ENCODE measurements at places on chromosomes 2 and 18.
A peak's percentile ranks its signal among the peaks of the same experiment; 100 is the strongest.

- no peak for DNase-seq
Measured at GRCh38 chr2:97765933-97766332, 52.6 kb downstream of the ZAP70 start.

- DNase-seq = peak; percentile 29
Measured at GRCh38 chr2:235747786-235748091, 253.9 kb downstream of the AGAP1 start.

GRCh38 chr2:142306131-142306530, 175.3 kb upstream of the LRP1B start:
- DNase-seq = no peak

DNA sequence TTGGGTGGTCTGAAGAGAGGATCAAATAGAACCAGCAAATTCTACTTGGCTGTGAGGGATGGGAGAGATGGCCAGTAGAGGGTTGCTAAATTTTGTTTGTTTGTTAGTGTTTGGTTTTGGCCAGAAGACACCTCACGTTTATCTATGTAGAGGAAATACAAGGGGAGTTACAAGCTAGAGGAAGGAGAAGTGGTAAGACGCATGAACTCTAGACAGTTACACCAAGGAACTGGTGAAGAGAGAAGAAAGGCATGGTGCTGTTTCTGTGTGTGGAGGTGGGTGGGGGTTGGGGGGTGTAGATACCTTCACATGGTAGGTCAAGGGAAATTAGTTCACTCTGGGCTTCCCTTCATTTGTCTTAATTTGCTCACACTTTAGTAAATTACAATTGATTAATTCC, 25.6 kb downstream of the RASGRP3 start:
- DNase-seq = no peak

DNA sequence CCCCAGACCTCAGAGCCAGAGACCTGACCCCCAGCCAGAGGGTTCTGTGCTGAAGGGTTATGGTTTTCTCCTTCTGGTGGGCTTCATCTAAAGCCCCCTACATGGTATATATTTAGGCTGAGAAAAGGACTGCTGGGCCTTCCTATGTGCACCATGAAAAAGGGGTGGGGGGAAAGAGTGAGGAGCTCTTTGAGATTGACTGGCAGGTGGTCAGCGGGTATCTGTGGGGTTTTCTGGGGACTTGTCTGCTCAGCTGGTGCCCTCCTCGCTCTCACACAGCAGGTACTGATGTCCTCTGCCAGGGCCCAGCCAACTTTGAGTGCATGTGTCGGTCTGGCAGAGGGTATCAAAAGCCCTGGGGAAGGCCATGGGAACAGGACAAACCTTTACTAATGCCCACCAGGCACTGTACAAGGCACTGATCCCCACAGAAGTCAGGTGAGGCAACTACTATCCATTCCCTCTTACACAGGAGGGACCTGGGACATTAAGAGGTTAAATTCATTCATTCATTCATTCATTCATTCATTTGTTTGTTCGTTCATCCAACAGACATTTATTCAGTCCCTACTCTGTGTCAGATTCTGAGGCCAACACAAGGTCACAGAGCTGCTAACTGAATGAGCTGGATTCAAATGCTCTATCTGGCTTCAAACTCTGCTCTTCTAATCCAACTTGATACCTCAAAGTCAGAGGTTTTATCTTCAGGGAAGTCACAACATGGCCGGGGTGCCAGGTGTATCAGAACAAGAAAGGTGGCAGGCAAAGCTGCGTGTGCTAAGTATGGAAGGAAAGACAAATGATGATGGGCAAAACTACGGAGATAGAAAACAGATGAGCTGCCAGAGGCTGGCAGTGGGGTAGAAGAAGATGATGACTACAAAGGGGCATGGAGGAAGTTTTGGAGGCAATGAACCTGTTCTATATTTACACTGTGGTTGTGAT, 44.6 kb downstream of the REEP1 start:
- DNase-seq = no peak

DNA sequence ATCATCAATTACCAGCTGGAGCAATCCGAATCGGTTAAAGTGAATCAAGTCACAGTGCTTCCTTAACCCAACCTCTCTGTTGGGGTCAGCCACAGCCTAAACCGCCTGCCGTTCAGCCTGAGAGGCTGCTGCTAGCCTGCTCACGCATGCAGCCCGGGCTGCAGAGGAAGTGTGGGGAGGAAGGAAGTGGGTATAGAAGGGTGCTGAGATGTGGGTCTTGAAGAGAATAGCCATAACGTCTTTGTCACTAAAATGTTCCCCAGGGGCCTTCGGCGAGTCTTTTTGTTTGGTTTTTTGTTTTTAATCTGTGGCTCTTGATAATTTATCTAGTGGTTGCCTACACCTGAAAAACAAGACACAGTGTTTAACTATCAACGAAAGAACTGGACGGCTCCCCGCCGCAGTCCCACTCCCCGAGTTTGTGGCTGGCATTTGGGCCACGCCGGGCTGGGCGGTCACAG, 496 bp upstream of the ITGA4 start:
- DNase-seq = no peak

DNA sequence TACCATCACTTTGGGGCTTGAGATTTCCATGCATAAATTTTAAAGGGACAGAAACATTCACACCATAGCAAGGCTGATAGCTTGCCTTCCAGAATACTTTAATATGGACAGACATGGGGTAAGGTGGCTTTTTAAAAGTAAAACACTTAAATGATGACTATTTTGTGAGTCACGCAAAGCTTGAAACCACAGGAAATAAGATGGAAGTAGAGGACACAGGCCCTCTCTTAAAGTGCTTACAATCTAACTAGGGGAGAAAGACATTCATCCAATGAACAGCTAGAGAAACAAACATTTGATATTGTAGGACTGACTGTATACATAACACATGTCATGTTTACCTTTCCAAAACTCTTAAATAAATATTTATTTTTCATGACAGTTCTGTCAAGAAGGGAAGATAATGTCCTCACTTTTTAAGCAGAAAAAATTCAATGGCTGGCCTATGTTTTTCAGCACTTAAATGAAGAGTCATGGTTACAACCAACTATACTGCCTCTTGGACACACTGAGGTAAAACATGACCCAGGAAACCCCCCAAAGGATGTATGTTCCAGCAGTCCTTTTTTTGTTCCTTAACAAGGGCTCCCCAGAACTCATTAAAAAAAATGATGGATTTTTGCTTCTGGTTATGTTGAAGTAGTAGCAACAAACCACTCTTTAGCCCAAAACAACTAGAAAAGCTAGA, 120.0 kb upstream of the RBMS1 start:
- DNase-seq = no peak

DNA sequence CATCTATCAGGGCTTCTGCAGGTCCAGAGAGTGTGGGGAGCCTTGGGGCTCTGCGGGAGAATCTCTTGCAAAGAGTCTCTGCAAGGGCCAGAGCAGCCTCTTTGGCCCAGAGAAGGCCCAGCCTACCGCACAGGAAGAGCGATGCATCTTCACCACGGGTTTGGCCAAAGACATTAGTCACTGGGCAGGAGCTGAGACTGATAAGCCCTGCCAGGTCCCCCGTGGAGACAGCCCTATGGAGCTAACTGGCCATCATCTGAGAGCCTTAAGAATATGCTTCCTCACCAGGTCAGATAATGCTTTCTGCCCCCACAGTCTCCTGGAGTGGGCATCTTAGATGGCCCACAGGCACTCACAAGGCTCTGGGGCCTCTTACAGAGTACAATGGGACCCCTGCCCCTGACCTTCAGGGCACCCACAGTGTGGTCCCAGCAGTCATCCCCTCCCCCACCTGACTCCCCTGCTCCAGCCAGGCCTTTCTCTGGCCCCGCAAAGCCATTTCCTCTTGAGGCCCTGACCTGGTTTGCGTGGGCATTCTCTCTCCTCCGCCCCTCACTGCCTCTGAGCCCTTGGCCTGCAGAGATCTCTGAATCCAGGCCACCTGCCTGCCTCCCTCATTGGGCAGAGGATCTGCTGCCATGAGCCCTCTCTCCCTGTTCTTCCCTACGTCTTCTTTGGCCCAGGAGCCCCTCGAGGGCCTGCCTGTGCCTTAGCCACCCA, 31.9 kb upstream of the MAPRE3 start:
- no peak for DNase-seq

DNA sequence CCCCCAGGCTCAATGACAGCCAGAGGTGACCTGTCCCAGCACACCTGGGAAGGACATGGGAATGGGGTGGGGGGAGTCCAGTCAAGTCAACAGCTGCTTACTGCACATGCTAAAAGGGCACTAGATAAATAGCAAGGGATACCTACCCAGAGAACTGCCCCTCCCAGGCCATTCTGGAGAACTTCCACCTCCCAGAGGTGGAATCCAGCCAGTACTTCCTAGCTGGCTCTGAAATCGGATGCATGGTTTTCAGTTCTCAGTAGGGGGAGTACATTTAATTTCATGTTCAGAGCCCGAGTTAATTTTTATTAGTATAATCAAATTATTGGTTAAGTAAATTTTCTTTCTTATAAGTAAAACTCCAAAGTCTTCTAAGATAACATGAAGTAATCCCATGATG, 28.9 kb upstream of the ITGA6 start:
- DNase-seq = no peak

GRCh38 chr2:221810245-221810644, 238.1 kb upstream of the EPHA4 start:
- DNase-seq = no peak

DNA sequence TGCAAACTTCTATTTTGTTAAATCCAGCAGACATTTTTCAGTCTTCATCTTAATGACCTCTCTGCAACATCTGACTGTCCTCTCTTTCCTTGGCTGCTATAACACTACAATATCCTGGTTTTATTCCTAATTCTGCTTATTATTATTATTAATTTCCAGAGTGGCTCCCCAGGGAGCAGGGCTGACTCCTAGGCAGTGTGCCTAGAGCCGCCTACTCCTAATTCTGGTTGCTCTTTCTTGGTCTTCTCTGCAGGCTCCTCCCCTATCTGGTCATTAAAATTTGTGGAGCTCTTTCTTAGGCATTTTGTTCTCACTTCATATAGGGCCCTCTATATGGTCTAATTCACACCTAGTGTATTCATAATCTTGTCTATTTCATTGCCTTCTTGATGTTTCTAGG, 10.8 kb downstream of the LOXL3 start:
- no peak for DNase-seq

DNA sequence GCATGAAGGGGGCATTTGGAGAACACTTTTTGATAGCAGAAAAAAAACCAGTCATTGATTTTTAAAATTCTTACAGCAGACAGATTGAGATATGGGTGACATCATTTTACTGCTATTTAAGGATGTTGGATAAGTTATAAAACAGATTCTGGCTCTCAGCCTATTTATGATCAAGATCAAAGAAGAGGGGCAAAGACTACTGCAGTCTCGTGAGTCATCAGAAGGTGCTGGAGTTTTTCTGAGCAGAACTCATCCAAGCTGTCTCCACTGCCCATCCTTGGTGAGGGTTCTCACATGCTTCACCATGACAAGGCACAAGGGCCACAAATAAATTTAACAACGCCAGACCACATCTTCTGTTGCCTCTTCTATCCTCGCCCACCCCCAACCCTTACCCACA, 58.8 kb downstream of the ST6GAL2 start:
- no peak for DNase-seq

DNA sequence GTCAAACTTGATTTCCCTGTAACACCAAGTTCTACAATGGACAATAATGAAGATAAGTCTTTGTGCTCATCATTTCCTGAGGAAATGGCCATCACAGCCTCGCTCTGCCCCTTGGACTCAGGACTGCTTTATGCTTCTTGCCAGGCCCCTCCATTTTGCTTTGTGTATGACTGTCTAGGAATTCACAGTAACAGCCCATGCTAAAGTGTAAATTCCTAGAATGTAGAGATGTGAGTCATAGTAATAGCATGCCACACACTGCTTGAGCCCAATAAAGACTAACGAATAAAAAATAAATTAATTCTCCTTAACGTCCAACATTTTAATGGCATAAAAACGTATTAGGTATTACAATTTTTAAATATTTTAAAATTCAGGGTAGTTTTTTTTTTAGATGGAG, 226.5 kb downstream of the PID1 start:
- no peak for DNase-seq

DNA sequence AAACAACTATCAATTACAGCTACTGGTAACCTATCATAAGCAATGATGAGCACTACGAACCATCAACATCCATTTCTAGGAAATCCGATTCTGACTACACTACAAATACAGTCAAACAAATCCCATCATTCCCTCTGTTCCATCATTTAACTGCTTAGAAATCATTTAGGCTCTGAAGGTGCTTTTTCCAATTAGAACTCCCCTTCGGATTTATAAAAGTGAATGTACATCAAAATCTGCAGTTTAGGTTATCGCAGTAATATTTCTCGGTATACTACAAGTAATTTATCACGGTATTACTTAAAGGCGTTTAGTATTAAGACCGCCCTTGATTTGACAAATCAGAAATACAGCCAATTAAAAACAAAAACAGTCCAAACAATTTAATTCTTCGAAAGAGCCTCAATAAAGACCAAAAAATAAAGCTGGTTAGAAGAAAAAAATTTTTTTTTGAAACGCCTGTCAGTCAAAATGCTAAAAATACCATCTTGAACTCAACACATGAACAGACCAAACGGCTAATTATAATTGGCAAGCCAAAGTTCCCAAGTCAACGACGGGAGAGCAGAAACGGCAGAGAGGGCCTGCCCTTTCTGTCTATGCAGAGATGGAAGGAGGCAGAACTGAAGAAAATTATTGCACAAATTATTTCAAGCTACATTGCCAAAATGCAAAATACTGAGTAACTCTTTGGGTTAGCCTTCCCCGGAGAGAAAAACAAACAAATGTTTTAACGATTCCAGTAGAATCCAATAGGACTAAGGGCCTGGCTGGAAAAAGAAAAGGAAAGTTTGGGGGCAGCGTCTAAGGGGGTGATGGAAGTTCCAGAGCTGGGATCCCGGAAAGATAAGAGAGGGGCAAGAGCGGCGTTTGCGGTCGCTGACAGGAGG, 1.2 kb downstream of the VPS54 start:
- peak; percentile 26 for DNase-seq

DNA sequence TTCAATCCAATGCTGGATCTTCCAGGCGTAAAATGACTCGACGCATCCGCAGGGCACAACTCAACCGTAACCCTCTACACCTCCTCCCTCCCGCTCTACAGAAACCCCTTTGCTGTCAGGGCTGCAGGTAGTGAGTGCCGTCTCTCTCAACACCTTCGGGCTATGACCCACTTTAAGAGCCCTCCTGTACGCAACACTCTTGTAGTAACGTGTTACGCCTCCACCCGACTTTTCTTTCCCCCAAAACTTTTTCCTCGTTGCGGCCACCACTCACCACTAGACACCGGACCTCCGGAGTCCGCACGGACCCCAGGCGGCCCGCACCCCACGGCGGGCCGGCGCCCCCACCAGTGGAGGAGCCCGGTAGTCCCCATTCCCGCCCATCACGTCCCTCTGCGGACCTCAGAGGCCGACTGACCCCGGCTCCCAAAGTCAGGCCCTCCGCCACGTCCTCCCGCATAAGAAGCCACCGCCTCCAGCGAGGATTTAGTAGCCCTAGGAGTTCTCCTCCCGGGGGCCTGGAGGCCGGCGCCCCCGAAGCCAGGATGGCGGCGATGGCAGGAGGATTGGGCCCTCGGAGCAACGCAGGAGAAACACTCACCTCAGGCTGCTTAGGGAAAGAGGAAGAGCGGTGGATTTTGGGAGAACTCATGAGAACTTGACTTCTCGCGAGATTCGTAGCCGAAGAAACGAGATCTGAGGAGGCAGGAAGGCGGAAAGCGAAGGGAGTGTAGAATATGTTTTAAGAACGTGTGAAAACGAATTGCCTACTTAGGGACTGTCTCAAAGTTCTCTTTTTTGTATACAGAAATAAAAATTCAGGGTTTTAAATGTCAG, 5.0 kb upstream of the C18orf32 start:
- DNase-seq = peak; percentile 99
